ENCODE measurements at places on chromosomes 1 and 21.
A peak's percentile ranks its signal among the peaks of the same experiment; 100 is the strongest.

GRCh38 chr1:116918714-116919357 is 9.1 kb downstream of the PTGFRN start:
- DNase-seq, result no peak

DNA sequence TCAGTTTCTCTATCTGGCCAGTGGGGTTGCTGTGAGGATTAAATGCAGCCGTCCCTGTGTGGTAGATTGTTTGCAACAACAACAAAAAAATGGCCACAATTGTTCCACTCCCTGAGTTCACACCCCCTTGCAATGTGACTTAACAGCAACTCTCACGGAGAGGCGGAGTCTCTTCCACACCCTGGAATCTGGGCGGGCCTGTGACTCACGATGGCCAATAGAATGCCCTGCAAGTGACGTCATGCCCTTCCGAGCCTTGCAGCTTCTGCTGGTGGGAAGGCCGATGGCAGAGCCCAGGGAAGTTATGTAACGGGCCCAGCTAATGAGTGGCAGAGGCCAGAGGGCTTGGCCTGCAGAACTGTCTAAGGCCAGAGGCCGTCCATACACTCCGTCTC is 87.9 kb downstream of the RIPK4 start:
- DNase-seq, result peak; percentile 97

- DNase-seq, result no peak
These were observed 4.2 kb downstream of the TFAP2E start for GRCh38 chr1:35577071-35577998.

DNA sequence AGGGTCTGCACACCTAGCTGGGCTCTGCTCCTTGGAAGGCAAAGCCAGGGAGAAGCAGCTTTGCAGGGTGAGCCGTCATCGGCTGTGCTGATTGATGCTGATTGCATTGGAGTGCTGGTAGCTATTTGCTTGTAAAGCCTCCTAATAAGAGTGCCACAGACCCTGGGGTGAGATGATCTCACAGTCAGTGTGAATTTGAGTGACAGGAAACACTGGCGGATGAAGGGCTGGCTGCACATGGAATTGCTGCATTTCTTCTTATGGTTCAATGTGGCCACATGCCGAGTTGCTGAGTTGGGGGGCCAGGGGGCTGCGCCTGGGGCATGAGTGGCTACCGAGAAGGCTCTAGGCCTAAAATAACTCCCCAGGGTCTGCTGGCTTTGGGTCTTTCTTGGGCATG is 138.2 kb upstream of the CACNA1E start:
- DNase-seq, result no peak

GRCh38 chr1:81226603-81226928 is 574.2 kb upstream of the ADGRL2 start:
- DNase-seq, result no peak

DNA sequence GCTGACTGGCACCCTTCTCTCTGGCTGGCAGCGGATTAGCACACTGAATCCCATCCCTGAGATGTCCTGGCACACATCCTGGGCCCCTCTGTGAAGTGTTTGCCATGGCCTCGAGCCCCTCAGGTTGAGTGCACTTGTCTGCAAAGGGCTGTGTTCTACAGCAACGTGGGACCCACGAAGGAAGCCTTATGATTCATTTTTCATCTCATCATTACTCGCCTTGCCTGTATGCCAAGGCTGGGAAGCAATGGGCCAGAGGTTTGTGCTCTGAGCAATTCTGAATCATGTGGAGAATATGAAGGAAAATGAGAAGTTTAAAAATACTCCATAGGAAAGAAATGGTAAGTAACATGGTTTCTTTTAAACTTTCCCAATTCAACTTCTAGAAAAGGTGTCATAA is 124.8 kb upstream of the LMO4 start:
- peak; percentile 29 for DNase-seq

DNA sequence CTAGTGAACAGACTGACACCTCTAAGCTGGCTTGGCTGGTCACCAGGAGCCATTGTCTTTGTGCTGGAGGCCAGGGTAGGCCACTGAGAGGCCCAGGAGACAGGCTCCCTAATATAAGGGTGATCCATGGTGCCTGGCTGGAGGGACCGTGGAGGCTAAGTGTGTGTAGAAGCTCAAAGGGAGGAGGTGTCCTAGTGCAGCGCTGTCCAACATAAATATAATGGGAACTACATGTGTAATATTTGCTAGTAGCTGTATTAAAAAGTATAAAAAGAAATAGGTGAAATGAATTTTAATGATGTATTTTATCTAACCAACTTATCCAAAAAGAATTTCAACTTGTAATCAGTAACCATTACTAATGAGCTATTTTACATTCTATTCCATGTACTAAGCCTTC is 35.0 kb downstream of the SOX13 start:
- DNase-seq, result no peak

DNA sequence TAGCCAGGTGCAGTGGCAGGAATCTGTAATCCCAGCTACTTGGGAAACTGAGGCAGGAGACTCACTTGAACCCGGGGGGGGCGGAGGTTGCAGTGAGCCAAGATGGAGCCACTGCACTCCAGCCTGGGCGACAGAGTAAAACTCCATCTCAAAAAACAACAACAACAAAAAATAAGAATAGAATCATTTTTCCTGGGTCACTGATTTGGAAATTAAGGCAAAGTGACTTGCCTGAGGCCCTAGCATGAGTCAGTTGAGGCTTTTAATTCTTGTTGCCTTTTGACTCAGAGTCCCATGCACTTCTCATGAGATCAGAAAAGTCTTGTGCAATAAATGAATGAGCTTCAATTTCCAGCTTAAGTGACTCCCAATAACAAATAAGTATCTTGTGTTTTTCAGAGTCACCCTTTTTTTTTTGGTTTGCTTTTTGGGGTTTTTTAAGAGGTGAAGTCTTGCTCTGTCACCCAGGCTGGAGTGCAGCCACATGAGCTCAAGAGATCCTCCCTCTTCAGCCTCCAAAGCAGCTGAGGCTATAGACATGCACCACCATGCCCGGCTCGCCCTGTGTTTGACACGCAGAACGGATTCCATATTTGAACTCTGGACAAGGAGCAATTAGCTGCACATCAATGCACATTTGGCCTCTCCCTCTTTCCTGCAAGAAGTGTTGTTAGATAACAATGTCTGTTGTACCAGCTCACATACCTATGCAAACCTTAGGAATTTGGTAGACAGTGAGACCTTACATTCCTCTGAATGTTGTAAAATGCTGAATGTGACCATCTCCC is 3.4 kb upstream of the PLEKHM2 start:
- no peak for DNase-seq

DNA sequence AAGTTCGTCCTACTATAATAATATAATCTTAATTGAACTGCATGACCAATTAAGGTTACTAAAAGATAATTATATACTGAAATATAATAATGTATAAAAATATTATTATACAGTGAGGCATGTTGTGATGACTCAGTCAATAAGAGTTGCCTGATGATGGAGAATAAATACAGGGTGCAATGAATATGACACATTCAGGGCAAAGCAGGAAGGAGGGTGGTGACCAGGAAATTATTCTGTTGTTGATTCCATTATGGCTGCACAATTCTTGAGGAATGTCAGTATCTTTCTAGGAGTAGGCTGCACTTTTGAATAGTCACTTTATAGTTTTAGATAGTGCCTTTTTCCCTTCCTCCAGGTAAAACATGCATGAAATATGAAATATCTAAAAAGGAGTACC is 46.4 kb upstream of the RGS21 start:
- no peak for DNase-seq

DNA sequence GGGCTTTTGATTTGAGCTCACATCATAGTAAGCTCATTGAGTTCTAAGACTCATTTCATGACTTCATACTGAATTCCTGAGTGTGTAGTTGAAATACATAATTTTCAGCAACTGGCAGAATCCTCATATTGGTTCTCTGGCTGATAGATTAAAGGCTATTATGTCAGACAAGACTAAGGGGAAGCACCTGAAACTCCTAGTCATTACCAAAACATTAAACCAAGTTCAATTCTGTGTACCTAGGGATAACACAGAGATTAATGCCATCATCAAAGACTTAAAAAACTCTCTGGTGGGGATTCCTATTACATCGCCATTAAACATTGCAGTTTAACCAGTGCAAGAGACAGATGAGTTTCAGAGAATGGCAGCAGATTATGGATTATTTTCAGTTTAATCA is 339.1 kb downstream of the PTPRC start:
- DNase-seq, result no peak

- DNase-seq, result peak; percentile 78
These were observed 105.2 kb upstream of the HMGB4 start for GRCh38 chr1:33758698-33759097.

- DNase-seq, result no peak
These were observed 373 bp downstream of the MTF1 start for GRCh38 chr1:37858931-37859506.

DNA sequence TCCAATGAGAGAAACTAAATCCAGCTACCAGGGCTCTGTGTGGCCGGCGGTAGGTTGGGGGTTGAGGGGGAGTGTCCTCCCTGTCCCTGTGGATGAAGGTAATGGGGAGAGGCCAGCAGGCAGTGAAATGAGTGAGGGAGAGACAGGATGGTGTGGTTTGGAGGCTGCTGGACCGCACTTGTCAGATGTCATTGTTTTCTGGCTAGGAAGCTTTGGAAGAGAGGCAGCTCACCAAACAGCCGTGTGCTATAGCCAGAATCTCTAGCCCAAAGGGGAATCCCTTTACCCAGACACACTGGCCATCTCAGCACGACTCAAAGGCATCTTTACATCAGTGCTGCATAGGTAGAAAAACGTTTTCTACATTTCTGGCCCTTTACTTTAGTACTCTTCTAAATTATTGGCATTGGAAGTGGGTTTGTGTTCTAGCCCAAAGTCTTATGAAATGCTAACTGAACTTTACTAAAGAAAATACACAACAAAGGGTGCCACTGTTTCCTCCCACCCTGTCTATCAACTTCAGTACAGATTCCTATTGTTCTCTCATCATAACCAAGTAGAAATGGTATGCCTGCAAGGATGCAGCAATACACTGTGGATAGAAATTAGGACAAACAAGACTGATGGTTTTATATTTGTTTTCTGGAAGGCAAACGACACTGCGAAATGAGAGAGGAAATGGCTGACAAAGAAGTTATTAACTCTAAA is 95.9 kb upstream of the COA6 start:
- DNase-seq, result no peak

DNA sequence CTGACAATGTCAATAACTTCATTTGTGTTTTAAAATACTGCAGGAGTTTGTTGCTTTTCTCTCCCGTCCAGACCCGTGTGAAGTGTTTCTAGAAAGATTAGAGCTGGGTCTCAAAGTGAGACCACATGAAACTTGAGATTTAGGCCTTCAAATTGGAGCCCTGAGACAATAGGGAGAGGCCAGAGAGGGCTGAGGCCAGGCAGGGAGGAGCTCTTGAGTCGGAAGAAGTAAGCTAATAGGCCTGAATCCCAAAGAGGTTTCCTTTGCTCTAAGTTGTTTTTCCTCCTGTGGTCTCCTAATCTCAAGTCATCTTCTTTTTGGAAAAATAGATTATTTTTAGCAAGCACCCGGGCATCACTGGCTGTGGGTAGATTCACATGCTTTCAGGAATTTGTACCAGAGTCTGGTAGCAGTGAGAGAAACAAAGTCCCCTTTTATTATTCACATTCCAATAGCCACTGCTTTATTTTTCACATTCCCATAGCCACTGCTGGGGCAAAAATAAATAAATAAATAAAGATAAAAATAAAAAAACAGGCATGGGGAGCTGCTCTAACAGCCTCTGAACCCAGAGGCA is 25.6 kb downstream of the CD244 start:
- DNase-seq, result no peak

- no peak for DNase-seq
These were observed 15.0 kb downstream of the KRTAP26-1 start for GRCh38 chr21:30305136-30305535.

GRCh38 chr1:21951226-21951870 is 14.2 kb upstream of the HSPG2 start:
- peak; percentile 70 for DNase-seq

DNA sequence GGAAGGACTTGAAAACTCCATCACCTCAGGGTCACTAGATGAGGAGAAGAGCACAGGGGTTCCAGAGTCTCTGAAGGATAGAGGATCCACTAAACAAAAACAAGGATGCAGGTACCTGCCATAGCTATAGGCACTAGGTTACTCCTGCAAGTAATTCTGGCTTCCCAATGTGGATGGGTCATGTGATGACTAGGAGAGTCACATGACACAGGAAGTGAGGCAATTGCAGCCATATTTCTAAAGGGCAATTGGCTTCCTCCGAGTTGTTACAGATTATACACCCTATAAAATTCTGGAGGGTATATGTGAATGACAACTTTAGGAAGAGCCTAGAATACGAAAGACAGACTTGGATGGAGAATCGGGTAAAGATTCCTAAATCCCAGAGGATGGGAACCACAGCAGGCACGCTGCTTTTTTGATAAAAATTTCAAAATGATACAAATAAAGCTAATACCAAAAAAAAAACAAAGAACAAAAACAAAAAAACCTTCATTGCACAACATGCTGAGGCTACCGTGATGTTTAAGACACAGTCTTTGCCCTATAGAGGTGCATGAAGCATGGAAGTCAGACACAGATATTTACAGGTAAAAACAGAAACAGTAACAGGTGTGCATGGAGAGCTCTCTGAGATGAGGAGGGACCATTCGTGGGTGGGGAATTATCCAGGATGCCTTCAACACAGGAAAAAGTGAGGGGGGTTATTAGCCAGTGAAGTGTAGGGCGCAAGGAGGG is 10.5 kb downstream of the MTX1 start:
- DNase-seq, result peak; percentile 54

DNA sequence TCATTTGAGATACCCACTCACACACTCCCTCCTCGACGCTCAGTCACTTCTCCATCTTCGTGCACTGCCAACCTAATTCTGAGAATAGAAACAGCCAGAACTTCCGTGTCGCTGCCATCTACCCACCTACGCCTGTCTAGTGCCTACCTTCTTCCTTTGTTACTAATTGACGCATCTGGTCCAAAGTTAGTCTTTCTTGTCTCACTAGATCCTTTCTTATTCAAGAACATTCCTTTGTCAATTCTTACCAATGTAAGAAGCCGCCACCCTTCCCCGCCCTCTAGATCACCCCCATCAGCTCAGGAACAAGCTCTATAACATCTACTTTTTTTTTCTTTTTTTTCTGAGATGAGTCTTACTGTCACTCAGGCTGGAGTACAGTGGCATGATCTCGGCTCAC is 3.7 kb downstream of the PADI6 start:
- DNase-seq, result no peak

DNA sequence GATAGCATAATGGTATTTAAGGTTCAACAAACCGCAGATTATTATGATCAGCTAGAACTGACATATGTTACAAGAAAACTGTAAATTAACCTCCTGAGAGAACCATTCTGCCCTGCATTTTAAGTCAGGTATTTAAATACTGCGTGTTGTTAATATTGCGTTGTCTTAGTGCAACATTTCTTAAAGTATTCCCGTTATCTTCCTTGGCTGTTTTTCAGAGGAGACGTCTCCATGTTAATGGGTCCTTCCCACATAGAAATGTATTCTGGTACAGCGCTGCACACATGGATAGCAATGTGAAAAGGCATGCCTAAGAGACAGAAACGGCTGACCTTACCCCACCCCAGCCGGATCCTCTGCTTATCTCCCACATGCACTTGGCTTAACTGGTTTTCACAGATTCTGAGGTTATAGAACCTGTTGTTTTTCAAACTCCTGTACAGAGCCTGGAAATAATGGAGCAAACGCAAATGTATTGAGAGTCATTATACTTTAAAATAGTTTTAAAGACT is 22.8 kb upstream of the DEGS1 start:
- DNase-seq, result no peak

All from tibial artery (tissue), 4 donors.